Urinary bladder (tissue), 4 donors: ENCODE measurements at places on chromosomes 4 and X. TPM values are rescaled to one million over a fixed set of nuclear protein-coding genes. Genes with fewer than 3 reads are reported as not detected.

DNA sequence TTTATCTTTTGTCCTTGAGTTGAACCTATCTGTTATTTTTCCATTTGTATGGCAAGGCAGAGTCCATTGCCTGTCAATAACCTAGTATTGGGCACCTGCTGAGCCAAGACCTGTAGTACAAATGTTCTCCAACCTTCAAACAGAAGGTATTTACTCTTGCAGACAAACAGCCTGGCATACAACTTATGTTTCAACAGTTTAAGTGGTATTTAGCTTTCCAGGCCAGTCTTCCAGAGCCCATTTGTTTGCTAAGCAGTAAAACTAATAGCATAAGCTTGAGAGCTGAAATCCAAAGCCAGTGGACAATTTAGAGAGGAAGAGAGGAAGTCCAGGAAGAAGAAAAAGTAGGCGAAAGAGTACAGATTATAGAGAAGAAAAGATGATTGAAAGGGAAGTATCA is 979.3 kb downstream of the GLUD2 start:
- no peak for DNase-seq

GRCh38 chr4:107740950-107741701 is 21.1 kb upstream of the PAPSS1 start:
- peak; percentile 47 for DNase-seq

DNA sequence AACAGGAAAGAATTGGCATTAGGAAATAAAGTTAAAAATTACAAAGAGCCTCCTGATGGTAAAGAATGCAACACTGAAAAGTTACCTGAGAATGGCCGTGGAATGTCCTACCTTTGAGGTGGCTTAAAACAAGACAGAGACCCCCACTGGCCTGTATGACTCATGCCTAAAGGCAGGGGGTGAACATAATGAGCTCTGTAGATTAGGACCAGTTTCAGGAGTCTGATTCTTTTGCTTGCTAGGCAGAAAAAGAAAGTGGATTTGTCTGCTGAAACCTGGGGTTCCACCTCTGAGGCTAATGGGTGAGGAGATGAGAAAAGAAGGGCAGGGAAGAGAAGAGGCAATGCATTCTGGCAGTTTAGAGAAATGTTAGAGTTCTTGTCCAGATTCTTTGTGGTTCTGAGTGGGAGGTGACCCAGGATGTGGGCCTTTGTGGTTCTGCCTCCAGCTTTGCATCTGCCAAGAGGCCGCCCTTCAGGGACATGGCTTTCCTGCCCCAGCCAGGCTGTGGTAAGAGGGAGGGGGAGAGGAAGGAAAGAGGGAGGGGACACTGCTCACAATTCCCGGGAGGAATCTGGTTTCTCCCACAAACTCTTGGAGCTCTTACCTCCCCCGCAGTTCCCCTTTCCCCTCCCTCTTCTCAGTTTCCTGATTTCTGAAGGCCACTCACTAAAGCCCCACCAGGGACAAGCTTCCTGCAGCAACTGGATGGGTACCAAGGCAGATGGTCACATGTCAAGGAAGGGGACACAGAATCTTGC is 109.6 kb downstream of the EFNB1 start:
- DNase-seq, result no peak

TEX11 gene
- polyA plus RNA-seq, result 0.06 TPM

TCEAL7 gene
- polyA plus RNA-seq, result 16.0 TPM

DNA sequence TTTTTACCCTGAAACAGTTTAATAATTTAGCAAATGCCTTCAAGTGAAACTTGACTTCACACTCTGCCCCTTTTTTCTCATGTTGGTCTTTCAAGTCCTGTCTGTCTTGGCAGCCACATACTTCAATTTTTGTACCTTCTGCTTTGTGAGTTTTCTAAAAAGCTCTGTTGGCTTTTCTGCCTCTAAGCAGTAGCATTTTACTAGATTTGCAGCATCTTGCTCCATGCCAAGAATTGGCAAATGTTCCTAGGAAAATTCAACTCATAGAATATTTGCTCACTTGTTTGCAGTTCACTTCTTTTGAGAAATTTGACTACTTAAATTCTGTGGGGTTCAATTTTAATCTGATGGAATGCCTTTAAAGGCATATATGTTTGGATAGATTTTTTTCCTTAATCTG is 59.2 kb downstream of the FAM47A start:
- no peak for DNase-seq

- DNase-seq, result no peak
These were observed 678.1 kb downstream of the FAT4 start for GRCh38 chr4:125992891-125993290.

DNA sequence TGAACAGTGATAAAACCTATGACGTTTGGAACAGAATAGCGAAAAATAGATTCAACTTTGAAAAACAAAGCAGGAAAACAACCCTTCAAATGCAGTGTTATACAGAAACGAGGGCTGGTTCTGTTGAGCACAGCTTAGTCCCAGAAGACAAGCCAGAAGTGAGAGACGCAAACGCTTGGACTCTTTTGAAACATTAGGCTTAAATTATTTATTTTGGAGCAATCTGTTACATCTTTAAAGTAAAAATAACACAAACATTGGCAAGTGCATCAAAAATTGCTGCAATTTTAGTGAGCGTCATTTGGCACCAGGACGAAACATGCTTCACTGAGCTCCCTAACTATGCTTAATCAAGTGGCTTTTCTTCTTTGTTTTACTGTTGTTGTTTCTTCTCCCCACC is 63.5 kb downstream of the ENPP6 start:
- no peak for DNase-seq

ATP1B4 gene
- polyA plus RNA-seq, result not detected

FAM13A gene
- 21.9 TPM for polyA plus RNA-seq

- DNase-seq, result no peak
These were observed 240.8 kb upstream of the DDX53 start for GRCh38 chrX:22758807-22759481.

BGN gene
- 189 TPM for polyA plus RNA-seq

CT47B1 gene
- not detected for polyA plus RNA-seq

NDNF gene
- 22.2 TPM for polyA plus RNA-seq

DNA sequence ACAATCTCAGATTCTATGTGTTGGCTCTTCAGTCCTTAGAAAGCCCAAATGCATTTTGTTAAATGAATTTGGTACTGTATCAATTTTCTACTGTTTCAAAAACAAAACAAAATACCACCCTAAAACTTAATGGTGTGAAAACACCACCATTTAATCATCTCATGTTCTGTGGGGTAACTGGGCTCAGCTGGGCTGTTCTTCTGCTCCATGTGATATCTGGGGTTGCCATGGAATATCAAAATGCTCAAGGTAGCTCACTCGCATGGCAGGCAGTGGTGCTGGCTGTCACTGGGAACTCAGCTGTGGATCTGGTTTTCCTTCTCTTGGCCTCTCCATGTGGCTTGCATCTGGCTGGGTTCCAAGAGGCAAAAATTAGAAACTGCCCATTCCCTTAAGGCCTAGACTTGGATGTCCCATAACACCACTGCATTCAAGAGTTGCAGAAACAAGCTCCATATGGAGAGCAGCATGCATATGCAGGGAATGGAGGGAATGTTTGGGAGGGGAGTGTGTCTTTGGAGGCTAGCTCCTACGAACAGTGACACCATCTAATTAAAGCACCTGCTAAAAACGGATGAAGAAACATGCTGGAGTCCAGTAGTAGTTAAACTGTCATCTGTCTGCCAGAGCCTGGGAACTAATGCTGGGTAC is 279.2 kb downstream of the STK32B start:
- no peak for DNase-seq

NAP1L2 gene
- polyA plus RNA-seq, result 6.4 TPM

- no peak for DNase-seq
These were observed 83.2 kb upstream of the PLAC8 start for GRCh38 chr4:83197555-83198235.

DNA sequence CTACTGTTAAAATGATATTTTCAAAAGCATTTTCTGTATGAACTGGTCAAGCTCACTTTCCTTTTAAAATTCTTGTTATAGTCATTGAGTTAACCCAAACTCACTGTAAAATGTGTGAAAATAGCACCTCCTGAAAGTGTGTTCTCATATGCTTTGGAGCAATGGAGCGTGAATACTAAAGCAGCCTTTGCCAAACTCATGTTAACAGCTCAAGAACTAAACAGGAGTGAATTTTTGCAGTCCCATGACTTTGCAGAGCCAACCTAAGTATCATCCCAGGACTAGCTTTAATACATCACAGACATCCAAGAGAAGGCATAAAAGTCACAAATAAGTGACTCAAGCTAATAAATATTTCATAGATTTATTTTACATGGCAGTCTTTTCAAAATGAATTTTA is 2.3 kb downstream of the AMMECR1 start:
- DNase-seq, result no peak

DNA sequence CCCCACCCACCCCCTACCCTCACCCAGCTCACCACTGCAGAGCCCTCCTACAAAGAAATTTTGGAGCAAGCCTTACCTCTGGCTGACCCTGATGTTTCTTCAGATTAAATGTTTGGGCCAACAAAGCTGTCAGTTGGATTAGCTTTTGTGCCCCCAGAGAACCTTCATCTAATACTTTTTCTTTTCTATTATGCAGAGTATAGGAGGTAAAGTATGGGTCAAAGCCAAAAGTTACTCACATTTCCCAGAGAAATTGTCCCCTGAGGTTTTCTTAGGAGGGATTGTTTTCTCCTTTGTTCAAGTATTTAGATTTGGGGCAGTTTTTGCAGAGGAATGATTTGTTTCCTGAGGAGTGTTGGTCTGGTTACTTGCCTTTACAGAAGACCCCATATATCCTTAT is 69.5 kb downstream of the AASDH start:
- no peak for DNase-seq

DNA sequence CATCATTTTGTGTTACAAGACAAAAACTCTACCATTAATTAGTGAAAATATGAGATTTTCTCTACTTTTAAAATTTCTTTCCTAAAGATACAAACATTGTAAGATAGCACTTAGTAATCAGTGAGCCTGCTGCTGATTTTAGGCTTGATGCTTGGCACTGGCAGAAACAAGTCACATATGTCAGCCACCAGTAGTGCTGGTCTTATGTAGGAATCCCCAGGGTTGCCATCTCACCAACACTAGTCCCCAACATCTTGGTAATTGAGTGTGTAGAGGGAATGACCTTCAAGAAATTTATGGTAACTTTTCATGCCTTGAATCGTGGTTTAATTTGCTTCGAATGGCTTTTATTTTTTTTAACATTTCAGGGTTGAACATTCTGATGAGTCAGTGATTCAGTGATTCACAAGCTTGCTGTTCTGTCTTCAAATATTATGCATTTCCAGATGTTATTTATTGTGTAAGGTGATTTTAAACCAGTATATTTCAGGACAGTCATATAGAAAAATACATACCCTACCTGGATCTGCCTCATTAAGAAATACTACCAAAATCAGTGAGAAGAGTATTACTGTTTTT is 11.9 kb downstream of the EXOC1 start:
- no peak for DNase-seq

TMPRSS11D gene
- polyA plus RNA-seq, result not detected

DNA sequence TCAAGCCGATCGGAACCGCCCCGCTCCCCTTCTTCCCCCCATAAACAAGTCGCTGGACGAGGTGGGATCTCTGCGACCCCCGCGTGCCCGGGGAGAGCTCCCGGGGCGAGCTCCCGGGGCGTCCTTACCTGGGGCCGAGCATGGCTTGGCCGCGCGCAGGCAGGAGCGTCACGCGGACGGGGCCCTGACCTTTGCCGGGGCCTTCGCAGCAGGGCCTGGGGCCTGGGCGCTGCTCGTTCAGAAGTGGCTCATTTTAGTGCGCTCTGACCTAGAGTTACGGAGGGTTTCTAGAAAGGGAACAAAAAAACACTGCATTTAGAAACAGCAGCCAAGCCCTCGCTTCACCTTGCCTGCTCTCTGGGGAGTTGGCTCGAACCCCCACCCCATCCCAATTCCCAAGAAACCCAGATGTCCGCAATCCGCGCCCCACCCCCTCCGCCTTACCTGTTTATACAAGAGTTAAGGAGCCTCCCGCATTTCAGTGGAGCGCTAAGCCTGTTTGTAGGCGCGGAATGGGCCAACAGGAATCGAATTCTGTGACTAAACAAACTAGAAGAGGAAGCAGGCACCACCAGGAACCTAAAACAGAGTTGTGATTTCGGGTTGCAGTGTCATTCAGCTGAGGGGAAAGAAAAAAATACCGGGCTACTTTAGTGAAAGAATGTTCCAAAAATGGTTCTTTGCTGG is 814 bp upstream of the RBM47 start:
- no peak for DNase-seq
